GM13977 (cell line): ENCODE measurements at places on chromosomes 12 and 14.
A peak's percentile ranks its signal among the peaks of the same experiment; 100 is the strongest.

DNA sequence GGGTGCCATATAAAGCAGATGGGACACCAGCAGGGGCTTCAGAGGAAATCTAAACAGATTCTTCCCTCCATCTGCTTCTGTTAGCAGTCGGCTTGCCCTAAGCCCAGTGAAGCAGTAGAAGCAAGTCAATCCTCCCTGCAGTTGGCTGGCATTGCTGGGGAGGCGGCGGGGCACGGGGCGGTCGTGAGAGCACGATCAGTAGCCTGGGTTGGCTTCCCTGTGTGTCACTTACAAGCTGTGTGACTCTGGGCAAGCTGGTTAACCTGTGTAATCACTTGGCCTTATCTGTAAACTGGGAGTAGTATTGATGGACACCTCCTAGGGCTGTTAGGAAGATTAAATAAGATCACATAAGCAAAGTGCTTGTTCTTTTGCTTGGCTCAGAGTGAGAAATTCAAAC, 19.4 kb downstream of the MYRFL start:
- DNase-seq = no peak

- peak; percentile 11 for DNase-seq
These were observed 69.0 kb upstream of the REP15 start for GRCh38 chr12:27627123-27627852.

DNA sequence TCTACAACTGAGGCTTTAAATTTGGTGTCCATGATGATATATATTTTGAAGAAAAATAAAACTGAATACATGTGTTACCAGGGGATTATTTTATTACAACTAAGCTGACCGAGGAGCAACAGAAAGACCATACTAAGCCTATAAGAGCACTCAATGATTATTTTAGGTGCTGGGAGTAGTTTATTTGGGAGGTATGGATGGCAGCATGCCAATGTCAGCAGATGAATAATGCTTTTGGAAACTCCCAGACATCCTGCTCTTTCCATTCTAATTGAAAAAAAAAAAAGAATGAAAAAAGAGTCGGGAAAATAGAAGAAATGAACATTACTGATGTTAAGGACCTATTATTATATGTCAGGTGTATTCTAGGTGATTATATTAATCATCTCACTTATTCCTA, 441.2 kb downstream of the BTG1 start:
- DNase-seq = no peak

DNA sequence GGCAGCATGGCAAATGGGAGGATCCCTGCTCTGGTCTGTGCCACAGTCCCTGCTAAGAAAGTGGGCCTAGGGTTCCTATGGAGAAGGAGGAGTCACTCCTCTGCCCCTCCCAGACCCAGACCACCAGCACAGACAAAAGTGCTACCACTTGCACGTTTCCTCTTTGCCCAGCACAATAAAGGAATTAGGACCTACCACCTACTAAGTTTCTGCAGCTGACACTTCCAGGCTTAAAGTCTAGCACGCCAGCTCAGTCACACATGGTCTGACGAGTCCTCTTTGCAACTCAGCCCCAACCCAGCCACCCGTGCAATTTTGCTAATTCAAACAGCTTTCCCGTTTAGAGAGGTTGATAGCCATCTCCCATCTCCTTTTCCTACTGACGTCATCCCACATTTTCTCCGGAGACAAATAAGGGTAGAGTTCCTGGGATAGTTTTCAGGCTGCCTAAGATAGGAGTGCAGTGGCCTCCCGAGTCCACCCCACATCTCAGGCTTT, 66.2 kb upstream of the PTGR2 start:
- no peak for DNase-seq

DNA sequence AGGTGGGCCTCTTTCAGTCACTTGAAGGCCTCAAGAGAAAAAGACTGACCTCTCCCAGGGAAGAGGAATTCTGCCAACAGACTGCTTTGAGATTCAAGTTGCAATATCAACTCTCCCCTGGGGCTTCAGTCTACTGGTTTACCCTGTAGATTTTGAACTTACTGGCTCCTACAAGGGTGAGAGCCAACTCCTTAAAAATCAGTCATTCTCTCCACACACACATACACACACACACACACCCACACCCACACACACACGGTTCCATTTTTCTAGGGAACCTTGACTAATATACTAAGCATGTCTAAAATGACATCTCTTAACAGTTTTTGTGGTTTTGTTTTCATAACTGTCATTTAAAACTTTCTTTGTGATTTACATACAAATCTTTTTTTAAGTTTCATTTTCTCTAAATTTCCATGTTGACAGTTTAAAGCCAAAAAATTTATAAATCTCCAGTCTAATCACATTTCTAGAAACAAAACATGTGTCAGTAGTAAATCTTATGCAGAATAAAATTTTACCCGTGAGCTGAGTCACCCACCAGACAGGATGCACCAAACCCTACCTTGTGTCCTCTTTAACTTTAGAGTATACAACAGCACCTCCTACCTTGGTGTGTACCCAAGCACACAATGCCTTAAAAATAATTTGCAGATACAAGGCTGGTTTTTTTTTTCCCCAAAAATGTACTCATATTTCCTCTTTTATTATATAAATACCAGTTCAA, 394.6 kb downstream of the AEBP2 start:
- no peak for DNase-seq

- no peak for DNase-seq
These were observed 8.0 kb downstream of the KRT2 start for GRCh38 chr12:52644078-52644415.

GRCh38 chr12:4421590-4422031, 24.0 kb downstream of the FGF6 start:
- peak; percentile 82 for DNase-seq

DNA sequence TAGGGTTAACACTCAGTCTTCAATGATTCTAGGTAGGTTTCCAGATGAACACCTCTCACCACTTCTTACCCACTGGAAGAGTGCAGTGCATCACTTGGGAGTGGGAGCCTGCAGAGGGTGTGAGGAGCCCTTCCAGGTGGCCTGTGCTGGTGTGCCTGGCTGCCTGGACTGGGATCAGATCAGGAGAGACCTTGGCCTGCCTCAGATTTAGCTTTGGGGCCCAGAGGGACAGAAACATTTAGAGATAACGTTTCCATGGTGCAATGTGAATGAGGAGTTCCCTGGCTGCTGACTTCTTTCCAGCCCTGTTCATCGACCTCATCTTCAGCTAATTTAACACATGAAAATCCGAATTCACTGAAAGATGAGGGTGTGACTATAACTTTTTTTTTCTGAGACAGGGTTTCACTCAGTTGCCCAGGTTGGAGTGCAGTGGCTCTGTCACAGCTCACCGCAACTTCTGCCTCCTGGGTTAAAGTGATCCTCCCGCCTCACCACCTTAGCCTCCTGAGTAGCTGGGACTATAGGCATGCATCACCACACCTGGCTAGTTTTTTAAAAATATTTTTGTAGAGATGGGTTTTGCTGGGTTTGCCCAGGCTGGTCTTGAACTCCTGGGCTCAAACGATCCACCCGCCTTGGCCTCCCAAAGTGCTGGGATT, 53.6 kb downstream of the SUSD6 start:
- no peak for DNase-seq

GRCh38 chr14:75673345-75674035, 12.4 kb downstream of the TTLL5 start:
- DNase-seq = peak; percentile 14

GRCh38 chr12:12883369-12884001, 7.9 kb upstream of the GPRC5A start:
- no peak for DNase-seq

DNA sequence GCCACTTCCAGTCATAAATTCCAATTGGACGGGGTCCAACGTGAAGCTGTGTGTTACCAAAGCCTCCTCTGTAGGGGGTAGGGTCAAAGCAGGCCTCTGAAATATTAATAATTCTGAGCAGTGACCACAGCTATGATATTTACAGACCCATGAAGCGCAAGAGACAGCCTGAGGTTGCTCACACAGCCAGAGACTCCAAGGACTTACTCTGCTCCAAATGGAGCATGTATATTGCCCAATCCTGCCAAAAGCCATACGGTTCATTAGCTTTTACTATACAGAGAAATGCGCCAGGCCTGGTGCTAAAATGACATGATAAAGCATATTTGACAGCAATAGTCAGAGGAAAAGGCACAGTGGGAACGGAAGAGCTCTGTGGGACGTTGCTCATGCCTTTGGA, 151.3 kb downstream of the PAH start:
- no peak for DNase-seq

GRCh38 chr14:90742252-90742651, 74.0 kb downstream of the TTC7B start:
- no peak for DNase-seq

- DNase-seq = no peak
These were observed 926 bp upstream of the CMKLR1 start for GRCh38 chr12:108340037-108340436.
